ENCODE measurements at places on chromosomes 4 and X. TPM values are rescaled to one million over a fixed set of nuclear protein-coding genes. Genes with fewer than 3 reads are reported as not detected.

The KIF4A gene
- 5.1 TPM for total RNA-seq

The RPL39 gene
- total RNA-seq, result 6,022 TPM

The CYSLTR1 gene
- 11.1 TPM for total RNA-seq

The STAP1 gene
- 0.04 TPM for total RNA-seq

The SLC10A4 gene
- 0.49 TPM for total RNA-seq

The FRG1 gene
- total RNA-seq, result 35.3 TPM

The APLN gene
- total RNA-seq, result 5.7 TPM

The RHOH gene
- 0.18 TPM for total RNA-seq

The USP17L12 gene
- total RNA-seq, result not detected

The OTC gene
- 0.04 TPM for total RNA-seq

- DNase-seq, result no peak
Observed at GRCh38 chr4:128307123-128307571, 19.5 kb upstream of the PGRMC2 start.

DNA sequence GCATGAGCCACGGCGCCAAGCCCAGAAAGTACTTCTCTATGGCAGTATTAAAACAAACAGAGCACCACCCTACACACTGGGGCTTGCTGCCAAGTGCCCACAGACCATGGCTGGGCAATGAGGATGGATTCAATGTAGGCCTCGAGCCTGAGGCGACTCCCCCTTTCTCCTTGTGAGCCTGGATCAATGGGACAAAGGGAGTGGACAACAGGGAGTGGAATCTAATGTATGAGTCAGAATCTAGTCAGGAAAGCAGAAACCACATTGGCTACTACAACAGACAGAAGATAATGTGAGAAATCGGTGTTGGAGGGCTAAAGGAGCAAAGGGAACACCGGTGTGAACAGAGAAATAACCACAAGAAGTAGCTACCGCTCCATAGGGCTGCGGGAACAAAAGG lies 37.7 kb upstream of the OCIAD2 start:
- no peak for DNase-seq

- no peak for DNase-seq
Observed at GRCh38 chr4:1336088-1336491, 10.9 kb upstream of the UVSSA start.

DNA sequence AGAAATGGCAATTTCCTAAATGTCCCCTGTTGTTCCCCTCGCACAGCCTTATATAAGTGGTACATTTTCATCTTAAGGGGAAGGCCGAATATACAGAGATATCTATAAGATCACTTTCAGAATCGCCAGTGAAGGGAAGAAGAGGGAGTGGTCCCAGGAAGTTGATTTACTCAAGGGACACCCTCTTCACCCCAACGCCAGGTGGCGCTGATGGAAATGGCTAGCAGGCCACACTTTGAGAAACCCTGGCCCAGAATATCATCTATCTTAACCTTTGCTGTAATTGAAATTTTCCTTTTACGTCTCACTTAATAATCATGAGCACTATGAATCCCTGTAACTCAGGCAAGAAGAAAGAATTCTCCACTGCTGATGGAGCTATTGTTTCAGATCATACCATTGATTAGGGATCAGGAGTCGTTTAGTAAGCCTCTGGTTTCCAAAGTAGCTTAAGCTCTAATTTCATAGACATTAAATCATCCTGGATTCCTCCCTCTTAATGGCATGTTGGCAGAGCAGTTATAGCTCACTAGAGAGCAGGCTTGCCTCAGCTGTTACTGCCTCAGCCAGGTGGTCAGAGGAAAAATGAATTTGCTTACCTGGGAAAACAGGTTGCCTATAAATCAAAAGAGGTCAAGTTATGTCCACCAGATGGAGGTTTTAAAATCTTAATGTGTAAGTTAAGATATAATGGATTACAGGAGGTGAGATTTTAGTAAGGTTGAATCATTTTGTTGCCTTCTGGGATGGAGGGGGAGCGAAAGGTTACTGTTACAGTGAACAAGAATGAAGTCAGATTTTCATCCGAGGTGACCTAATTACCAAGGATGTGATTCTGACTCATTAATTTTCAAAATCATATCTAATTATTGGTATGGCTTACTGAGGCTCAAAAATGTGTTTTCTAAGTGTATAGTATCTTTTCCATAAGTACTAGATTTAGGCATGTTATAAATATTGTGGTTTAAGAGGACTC lies 941.2 kb upstream of the TENM3 start:
- DNase-seq, result no peak

DNA sequence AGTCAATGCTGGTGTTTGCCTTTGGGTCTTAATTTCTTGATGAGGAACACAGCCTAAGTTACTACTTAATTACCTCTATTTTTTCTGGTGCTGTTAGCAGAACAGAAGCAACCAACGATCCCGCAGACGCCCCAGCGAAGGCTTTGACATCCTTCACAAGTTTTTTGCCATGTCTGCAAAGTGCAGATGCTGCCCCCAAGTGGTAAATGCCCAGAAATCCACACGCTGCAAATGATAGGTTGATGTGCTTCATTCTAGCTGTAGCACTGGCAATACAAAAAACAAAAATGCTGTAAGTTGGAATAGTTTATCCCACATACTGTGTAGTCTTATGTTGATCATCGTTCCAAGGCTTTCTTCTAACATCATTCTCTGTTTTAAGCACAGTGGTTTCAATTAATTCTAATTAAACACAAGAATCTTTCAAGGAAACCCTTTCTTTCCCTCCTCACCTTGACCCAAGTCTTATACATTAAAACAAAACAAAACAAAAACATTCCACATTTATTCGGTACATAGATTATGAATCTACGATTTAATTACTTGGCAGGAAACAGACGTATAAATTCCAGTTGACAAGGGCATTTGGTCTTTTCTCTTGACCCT lies 1.2 kb downstream of the PNPLA4 start:
- DNase-seq, result peak; percentile 71

- no peak for DNase-seq
Observed at GRCh38 chr4:37678624-37679023, 7.6 kb downstream of the RELL1 start.

GRCh38 chr4:156764145-156764544 lies 207.5 kb downstream of the PDGFC start:
- DNase-seq, result no peak

GRCh38 chr4:33073811-33074210 lies 2353.6 kb downstream of the PCDH7 start:
- peak; percentile 60 for DNase-seq

GRCh38 chrX:153973127-153974002 lies 811 bp downstream of the TMEM187 start:
- DNase-seq, result peak; percentile 31

DNA sequence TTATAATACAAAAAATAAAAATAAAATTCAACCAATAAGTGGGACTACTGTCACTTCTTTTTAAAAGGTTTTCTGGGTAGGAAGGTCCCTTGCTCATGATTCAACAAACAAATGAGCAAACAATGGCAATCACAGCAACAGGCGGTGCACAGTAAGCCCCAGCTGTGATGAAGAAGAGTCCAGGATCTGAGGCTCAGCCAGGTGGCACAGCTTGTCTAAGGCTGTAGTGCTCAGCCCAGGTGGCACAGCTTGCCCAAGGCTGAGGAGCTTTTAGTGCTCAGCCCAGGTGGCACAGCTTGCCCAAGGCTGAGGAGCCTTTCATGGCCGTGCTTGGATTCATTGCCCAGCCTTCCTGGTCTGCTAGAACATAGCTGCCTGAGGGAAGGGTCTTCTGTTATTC lies 75.0 kb downstream of the ZFYVE28 start:
- DNase-seq, result no peak

GRCh38 chr4:179585761-179586160 lies 2143.5 kb upstream of the AGA start:
- no peak for DNase-seq

DNA sequence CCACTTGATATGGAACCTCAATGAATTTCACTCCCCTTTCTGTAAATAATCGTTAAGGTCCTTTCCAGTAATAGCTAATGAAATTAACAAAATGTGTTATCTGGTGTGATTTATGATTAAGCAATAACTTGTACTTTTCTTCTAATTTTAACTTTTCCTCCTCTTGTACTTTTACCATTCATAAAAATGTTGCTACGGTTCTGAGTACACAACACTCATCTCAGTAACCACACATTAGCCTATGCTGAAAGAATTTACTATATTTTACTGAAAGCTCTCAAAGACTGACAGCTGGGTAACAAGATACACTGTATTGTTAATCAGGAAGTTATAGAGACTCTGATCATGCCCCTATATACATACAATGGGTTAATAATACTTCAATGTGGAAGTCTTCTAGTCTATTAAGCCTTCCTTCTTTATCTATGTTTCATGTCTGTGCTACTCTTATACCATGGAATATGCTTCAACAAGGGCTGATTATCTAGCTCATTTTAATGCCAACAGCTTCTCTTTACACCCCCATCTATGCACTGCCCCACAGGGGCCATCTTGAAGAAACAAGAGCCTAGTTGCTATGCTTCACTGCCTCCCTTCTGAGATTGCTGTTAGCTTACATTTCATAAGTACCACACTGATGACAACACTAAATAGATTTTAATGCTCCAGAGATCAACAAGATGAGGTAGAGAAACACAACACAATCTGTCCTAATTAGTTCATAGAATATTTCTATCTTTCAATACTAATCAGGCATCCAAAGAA lies 39.1 kb downstream of the LAMP2 start:
- no peak for DNase-seq

GRCh38 chrX:124415115-124415800 lies 68.9 kb downstream of the SH2D1A start:
- no peak for DNase-seq

DNA sequence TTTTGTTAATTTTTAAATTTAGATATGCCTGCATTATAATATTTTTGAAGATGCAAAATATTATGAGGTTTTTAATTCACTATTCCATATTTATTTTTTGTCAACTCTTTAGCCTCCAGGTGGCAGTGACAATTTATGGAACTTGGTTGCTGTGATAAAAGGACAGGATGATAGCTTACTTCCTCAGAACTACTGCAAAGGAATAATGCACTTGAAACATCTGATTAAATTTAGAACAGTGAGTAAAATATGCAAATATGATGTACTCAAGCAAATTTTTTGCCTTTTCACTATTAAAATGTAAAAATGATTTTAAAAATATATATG lies 45.1 kb downstream of the SPATA4 start:
- peak; percentile 27 for DNase-seq

- no peak for DNase-seq
Observed at GRCh38 chr4:52641854-52642563, 17.1 kb downstream of the USP46 start.

DNA sequence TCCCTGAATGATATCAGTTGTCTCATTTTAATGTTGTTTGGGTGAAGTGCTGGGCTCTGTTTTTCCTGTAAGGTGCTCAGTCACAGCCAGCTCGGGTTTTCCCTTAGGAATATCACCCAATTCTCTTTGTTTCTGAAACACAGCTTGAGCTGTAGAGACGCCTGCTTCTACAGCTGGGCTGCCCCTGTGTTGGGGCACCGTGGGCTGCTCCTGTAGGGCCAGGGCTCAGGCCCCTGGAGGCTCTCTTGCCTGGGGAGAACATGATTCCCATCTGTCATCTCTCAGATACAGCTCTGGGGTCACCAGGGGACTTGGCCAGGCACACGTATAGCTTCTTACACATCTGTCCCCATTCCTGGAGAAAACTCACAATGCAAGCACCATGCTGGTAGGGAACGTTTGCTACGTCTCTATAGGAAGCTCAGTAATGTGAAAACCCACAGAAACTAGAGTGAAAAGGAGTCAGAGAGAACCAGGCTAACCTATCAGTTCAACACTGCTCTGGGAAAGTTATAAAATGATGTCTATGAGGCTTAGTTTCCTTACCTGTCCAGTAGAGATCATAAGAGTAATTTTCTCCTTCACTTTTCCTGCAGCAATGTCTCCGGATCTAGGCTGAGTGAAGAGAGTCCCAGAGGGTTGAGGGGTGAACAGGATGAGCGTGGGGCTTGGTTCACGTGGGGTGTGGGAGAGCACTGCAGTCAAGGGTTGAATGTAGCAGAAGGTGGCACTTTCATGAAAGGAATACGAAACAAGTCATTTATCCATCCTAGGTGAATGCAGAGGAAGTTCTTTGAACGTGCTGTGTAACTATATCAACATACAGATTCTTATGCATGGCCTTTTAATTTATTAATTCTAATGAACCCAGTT lies 14.5 kb downstream of the FHDC1 start:
- DNase-seq, result no peak

GRCh38 chr4:177100307-177100706 lies 209.4 kb upstream of the NEIL3 start:
- DNase-seq, result no peak

DNA sequence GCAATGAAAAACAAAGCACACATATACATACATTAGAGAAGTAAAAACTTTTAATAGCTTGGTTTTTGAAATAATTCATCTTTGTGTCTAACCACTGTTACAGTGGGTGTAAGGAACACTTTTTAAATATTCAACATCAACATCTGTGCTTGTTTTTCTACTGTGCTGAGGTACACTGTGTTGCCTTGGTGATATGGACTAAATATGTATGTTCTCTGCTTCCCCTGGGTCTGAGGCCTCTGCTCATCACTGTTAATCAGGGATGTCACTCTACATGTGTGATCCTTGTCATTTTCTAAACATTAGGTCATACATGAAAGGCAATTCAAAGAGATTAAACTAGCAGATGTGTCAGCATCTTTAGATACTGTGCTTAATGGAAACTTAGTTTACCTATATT lies 10.9 kb downstream of the MCTS1 start:
- DNase-seq, result peak; percentile 65

DNA sequence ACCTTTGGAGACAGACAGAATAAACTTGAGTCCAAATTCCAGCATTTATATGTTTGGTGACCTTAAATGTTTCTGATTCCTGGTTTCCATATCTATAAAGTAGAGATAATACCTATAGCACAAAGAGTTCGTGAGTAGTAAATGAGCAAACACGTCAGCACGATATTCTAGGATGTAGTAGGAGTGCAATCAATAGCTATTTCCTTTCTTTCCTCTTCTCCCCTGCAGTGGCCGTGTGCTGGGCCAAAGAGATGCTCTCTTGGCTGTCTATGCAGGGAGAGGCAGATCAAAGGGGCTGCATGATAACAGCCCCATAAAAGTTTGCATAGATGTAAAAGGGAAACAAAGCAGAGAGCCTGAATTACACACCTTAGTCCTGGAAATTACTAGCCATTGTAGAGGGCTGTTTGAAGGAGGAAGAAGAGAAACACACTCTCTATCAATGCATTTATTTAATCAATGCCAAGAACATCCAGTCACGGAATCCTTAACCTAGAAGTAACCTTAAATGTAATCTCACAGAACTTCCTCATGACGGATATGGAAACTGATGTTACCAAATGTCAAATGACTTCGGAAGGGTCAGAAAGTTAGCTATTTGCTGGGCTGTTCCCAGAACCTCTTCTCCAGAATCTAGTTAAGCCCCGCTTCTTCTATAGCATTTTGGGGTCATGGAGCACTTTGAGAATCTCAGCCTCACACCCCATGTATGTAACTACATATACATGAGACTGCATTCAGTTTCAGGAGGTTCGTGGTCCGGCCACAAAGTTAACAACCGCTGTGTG lies 35.5 kb upstream of the PLAC8 start:
- DNase-seq, result peak; percentile 8

DNA sequence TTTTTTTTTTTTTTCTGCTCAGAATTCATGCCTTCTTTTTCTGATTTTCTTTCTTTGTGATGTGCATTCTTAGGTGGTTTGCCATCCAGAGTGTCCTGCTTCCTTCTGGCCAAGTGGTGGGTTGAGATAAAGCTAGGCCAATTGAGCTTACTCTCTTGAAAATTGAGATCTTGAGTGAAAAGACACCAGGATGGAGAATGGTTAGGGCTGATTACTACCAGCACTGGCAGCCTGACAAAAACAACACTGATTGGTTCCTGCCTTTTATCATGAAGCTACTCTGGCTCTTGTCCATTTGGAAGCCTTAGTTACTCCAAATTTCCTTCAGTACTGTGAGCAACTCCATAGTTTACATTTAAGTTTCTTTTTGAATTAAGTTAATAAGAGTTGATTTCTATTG lies 404.0 kb downstream of the PPARGC1A start:
- peak; percentile 6 for DNase-seq

- DNase-seq, result no peak
Observed at GRCh38 chr4:102008711-102009110, 218.2 kb downstream of the BANK1 start.

All from muscle of leg (tissue), 16 donors.